NCI-H2081 treated with DMSO at 0.1 percent for 48 hours (cell line): ENCODE measurements at places on chromosomes 11 and 22.

DNA sequence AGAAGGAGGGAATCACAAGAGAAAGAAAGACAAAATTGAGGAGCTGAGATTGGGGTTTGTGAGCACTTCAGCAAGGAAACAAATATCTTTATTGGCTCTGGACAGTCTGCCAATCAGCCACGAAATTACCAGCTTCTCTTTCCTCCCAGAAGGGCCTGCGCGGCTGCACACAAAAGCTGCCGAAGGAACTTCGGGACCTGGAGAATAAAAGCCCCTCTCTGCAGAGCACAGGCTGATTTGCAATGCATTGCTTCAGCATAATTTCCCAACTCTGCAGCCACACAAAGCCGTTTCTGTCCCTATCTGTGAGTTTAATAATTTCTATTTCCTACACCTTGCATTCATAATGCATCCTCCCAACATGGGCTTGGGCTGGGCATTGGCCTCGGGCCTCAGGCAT lies 522.6 kb downstream of the BUD13 start:
- no peak for DNase-seq

- no peak for DNase-seq
Measured at GRCh38 chr11:57502376-57502775, 13.1 kb downstream of the SLC43A1 start.

DNA sequence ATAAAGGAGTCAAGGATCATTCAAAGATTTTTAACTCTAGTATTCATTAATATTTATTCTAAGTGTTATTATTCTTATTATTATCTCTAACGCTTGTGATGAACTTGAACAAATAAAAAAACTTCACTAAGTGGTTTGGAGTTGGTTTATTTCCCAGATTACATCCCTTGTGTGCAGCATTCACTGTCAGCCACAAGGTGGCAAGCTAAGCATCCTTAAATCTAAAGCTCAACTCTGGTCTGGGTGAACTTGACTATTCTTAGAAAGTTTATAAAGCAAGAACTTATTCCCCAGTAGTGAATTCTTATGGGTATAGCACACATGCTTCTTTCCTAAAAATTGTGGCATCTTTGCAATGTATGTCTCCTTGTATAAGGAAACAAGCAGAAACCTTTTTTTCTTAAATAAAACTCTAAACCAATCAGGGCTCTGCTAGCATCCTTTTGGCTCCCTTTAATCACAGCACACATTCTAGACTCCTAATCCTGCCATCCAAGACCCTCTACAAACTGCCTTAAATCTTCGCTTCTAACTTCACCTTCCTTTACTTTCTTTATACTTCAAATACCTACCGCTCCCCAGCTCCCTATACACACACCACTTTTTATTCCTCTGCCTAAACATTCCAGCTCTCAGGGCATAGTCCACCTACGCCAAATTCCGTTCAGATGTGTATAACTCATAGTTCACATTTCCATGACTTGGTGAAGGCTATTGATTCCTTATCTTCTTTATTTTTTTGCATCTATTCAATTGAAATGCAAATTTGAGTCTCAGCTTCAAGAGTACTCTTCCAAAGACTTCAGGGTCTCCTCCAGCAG lies 1068.8 kb downstream of the DLG2 start:
- no peak for DNase-seq

GRCh38 chr22:50656122-50657070 lies 16.2 kb upstream of the SHANK3 start:
- no peak for DNase-seq

- DNase-seq: no peak
Measured at GRCh38 chr22:39627208-39627607, 56.7 kb downstream of the CACNA1I start.

DNA sequence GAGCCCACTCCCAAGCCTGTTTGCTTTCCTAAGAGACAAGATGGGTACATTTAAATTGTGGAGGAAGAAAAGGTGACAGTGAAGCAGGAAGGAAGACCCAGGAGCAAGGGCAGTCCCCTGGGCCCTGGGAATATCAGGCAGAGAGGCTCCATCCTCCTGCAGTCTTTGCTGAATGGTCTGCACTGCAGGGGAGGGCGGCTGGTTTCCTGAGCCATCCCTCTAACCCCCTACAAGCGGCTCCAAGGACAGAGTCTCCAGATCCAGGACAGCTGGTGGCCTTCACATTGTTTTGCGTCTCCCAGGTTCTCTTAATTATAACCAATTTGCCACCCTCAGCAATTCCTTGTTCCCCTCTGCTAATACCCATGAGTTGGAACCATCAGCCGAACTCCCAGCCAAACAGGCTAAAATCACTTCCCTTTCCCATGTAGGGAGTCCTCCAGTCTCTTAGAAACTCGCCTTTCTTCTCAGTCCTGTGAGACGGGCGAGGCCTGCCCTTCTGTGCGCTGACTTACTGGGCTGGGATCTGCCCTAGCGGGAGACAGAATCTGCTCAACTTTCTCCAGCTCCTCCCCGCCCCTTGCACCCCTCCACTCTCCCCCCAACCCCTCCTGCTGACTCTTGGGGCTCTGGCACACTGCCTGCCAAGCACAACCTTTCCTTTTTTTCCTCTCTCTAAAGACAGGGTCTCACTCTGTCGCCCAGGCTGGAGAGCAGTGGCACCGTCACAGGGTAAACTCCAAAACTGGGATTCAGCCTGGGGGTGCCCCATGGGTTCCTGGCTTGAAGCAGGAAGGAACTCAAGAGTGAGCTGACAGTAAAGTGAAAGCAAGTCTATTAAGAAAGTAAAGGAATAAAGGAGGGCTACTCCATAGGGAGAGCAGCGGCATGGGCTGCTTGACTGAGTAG lies 53.4 kb upstream of the EMID1 start:
- DNase-seq: no peak

DNA sequence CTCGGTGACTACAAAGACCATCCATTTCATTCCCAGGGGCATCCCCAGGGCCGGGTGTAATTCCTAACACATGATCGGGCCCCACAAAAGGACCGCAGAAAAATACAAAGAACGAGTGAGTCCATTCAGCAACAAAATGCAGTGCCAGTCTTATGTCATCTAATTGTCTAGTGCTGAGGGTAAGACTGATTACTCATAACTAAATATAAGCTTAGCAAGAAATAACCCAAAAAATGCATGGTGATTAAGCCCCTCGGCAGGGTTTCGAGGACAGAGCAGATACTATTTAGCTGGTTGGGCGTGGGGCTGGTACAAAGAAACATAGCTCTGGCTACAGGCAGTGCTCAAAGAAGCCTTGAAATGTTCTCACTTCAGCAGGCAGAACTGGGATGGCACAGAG lies 1078.9 kb downstream of the OPCML start:
- DNase-seq: no peak

DNA sequence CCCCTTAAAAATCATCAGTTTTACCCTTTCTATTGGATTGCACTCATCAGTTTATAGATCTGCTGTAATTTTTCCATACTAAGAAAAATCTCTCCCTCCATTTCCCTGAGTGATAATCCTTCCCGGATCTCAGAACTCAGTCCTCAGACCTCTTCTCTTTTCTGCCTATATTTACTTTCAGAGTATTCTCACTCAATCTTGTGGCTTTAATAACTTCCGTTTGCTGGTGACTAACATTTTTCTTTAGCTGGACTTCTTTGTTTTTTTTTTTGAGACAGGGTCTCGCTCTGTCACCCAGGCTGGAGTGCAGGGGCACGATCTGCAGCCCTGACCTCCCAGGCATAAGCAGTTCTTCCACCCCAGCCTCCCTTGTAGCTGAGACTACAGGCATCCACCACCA lies 10.4 kb downstream of the ATXN10 start:
- no peak for DNase-seq

GRCh38 chr11:4041731-4042391 lies 52.7 kb upstream of the RRM1 start:
- DNase-seq: no peak

DNA sequence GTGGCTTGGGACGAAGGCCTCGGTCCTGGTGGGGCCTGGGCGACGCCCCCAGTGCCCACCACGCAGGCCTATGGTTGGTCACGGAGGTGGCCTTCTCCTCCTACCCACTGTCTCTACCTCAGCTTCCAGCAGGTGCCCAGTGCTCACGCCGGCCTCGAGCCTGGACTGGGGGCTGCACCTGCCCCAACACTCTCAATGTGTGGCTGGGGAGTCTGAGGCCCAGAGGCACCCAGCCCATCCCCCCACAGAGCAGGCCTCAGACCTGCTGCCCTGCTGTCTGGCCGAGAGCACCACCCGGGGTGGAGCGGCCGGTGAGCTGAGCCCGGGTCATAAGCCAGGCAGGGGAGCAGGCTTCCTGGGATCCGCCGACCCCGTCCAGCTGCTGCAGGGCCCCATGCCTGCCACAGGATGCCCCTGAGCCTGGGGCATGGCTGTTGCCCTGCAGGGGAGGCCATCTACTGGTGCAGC lies 28.6 kb upstream of the MUC5AC start:
- no peak for DNase-seq

DNA sequence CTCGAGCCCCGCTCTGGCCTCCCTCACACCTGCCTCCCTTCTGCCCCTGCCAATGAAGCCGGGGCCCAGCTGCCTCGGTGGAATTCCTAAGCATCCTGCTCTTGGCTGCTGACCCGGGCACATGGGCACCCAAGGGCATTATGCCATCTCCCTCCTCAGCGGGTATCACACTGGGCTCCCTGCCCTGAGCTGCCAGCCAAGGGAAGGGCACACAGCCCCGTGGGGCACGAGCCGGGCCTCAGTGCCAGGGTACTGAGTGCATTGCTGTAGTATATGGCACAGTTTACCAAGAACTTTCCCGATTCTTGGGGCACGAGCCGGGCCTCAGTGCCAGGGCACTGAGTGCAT lies 43.8 kb upstream of the JAM3 start:
- no peak for DNase-seq

- DNase-seq: peak; percentile 22
Measured at GRCh38 chr11:67420646-67421429, 5.4 kb downstream of the CARNS1 start.

DNA sequence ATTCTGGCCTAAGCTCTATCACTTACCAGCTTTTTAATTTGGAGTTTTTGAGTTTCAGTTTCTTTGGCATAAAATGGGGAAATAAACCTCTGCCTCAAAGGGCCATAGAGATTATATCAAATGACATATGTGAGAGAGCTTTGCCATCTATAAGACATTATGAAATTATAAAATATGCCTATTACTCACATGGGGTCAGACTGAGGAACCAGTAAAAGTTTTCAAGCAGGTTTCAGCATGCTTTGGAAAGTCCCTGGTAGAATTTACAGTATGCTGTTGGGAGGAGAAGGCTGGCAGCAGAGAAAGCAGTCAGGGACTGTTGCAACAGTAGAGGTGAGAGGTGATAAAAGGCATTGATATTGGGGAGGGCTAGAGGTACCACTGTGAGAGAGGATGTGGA lies 13.6 kb upstream of the MTNR1B start:
- DNase-seq: no peak

DNA sequence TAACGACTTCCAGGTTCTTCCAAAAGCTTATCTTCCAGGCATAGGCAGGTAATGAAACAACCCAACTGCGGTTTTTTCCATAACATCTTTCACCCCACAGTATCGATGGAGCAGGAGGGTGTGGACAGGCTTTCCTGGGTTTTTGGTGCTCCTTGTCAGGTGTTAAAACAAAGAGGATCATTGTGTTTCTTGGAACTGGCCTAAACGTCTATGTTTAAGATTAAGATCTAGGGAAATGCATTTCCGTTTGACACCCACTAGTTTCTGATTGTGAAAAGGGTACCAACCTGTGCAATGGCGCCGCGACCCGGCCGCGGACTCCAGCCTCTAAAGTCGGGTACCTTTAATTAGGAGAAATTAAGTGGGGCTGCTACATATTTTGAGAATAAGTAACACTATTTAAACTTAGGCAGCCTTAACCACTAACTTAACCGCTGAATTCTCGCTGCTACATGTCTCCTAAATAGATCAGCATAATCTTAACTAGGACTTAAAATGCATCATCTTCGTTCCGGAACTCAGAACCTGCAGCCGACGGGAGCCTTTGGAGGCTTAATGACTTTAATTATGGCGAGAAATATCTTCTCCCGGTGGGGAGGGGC lies 31.5 kb downstream of the C22orf31 start:
- no peak for DNase-seq

DNA sequence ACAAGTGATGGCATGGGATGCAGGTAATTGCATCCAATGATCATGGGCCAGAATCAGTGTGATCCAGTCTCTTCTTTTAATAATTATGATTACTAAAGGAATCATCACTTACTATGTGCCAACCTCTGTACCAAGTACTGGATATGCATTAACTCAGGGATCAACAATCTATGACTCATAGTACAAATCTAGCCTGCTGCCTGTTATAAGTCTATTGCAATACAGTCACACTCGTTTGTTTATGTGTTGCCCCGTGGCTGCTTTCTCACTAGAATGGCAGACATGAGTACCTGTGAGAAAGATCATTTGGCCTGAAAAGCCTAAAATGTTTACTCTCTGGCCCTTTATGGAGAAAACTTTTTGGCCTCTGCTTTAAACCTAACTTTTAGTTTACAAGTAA lies 45.0 kb downstream of the OR6Q1 start:
- DNase-seq: no peak

- DNase-seq: no peak
Measured at GRCh38 chr11:91585035-91585801, 639.4 kb upstream of the FAT3 start.
